Stimulated activated CD8-positive, alpha-beta memory T cell treated with anti-CD3 and anti-CD28 coated beads, Interleukin-15, amount 100 ng/mL, for 24 hours (primary cell): ENCODE measurements at places on chromosomes 5 and 9.

GRCh38 chr9:98091735-98092612, 27.0 kb downstream of the TRIM14 start:
- no peak for DNase-seq

GRCh38 chr9:113471566-113471965, 8.0 kb downstream of the RGS3 start:
- DNase-seq, result no peak

DNA sequence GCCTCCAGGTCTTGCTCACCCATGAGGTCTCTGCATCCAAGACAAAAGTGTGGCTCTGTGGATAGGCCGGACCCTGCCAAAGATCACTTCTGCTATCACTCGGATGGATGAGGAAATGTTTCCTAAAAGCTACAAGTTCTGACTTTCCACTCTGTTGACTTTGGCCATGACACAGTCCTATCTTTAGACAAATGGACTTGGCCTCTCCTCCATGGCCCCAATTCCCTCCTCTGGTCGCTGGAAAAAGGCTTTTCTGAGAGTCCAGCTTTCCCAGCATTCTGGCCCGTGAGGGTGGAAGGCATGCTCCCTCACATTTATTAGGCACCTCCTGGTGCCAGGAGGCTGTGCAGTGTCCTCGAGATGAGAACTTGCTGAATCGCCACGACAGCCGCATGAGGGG, 83.1 kb downstream of the COL27A1 start:
- DNase-seq, result no peak

DNA sequence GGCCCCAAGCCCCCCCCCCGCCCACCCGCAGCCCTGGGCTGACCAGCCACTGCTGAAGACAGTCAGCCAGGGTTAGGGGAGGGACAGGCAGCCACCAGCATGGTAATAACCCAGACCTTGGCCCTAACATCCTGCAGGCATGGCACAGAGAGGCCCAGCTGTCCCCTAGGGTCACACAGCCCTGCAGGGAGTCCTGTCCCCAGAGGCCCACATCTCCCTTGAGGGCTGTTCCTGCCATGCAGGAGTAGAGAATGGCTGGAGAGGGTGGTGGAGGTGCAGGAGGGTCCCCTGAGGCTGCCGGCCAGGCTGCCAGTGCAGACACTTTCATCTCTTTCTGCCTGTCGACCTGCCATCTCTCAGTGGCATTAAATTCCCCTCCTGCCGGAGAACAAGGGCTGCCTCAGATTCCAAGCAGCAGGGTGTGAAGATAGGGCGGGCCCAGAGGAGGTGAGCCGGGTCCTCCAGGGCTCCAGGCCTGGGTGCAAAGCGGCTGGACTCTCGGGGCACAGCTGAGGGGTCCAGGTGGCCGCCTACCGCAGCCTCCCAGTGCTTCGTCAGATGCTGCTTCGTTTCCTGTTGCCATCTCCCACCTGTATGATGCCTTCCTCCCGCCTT, 40.0 kb downstream of the CXXC5 start:
- no peak for DNase-seq

DNA sequence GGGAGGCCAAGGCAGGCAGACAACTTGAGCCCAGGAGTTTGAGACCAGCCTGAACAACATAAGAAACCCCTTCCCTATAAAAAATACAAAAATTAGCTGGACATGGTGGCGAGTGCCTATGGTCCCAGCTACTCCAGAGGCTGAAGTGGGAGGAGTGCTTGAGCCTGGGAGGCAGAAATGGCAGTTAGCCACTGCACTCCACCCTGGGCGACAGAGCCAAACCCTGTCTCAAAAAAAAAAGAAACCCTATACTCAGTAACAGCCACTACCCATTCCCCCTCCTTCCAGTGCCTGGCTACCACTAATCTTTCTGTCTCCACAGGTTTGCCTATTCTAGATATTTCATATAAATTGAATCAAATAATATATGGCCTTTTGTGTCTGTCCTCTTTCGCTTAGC, 14.3 kb upstream of the SIL1 start:
- no peak for DNase-seq

- DNase-seq, result no peak
Measured at GRCh38 chr5:55432549-55432948, 102.2 kb downstream of the PLPP1 start.

GRCh38 chr5:137761566-137761965, 7.4 kb upstream of the HNRNPA0 start:
- DNase-seq, result no peak

- DNase-seq, result no peak
Measured at GRCh38 chr5:119420169-119420568, 32.1 kb upstream of the HSD17B4 start.

- no peak for DNase-seq
Measured at GRCh38 chr9:6277417-6277816, 50.8 kb upstream of the TPD52L3 start.

GRCh38 chr5:139640421-139641115, 7.6 kb upstream of the CXXC5 start:
- DNase-seq, result no peak

DNA sequence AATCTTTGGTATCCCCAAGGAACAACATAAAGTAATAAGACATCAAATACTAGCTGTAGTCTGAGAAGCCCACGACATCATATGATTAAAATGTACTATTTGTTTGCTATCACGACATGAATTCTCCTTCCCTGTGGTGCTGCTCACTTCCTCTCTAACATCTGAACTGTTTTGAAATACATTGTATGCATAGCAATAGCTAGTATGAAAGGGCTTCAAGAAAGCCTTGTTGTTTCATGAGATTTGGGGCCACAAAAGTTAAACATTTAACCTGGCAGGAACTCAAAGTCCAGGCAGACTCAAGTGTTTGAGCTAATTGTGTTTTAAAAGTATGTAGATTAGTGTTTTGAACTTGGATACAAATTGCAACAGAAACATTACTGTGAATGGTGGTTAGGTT, 237.4 kb upstream of the PTGER4 start:
- no peak for DNase-seq

GRCh38 chr5:16385516-16386090, 80.0 kb downstream of the ZNF622 start:
- no peak for DNase-seq

- DNase-seq, result no peak
Measured at GRCh38 chr9:108297073-108297472, 558.7 kb downstream of the ACTL7B start.

GRCh38 chr5:133995341-133995740, 9.4 kb downstream of the VDAC1 start:
- DNase-seq, result no peak

DNA sequence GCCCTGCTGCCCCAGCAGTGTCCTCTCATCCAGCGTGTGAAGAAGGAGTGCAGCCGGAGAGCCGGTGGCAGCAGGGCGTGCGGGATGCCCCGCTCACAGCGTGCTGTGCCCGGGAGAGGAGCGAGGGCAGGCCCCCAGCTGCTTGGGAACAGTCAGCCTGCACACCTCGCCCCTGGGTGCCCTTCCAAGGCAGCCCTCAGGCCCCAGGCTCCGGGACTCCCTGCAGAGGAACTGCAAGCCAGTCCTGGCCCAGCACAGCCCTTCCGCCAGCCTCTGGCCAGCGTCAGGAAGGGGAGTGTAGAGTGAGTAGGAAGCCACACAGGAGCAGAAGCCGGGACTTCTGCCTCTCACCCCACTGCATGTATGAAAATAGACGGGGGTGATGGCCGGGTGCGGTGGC, 43.5 kb downstream of the ADAMTS2 start:
- no peak for DNase-seq

GRCh38 chr9:14238518-14238917, 75.4 kb downstream of the NFIB start:
- DNase-seq, result no peak
